Spinal cord (tissue), 10 donors: ENCODE measurements at places on chromosomes 16 and 17. TPM values are rescaled to one million over a fixed set of nuclear protein-coding genes. Genes with fewer than 3 reads are reported as not detected.

GRCh38 chr17:48045316-48046001 lies 2.7 kb upstream of the NFE2L1 start:
- H3K27me3 ChIP-seq = no peaks in the 10 kb centered on the region
- H3K4me1 ChIP-seq = peaks cover 25% of the 10 kb centered on the region
- no peaks in the 10 kb centered on the region for H3K36me3 ChIP-seq
- H3K4me3 ChIP-seq = no peak overlapping the region
- no peak for DNase-seq
- H3K27ac ChIP-seq = no peak overlapping the region

Gene LITAFD
- not detected for polyA plus RNA-seq

GRCh38 chr17:62718429-62718828 lies 89.7 kb downstream of the MARCHF10 start:
- H3K4me1 ChIP-seq = peaks cover 8% of the 10 kb centered on the region
- no peaks in the 10 kb centered on the region for H3K36me3 ChIP-seq
- no peak for DNase-seq
- H3K27ac ChIP-seq = no peak overlapping the region
- no peak overlapping the region for H3K4me3 ChIP-seq

DNA sequence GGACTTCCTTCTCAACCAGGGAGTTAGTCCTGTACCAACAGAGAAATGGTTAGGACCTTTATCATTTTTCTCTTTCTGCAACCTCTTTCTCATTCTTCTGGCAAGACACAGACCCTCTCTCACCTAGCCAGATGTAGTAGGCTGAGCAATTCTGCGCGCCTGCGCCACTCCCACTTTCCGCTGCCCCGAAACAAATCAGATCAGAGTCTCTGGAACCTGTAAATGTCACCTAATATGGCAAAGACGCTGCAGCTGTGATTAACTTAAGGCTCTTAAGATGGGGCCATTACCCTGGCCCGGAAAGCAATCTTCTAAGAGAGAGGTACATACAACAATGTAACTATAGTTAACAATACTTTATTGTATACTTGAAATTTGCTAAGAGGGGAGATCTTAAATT lies 94.3 kb upstream of the ASIC2 start:
- H3K36me3 ChIP-seq = no peaks in the 10 kb centered on the region
- no peak overlapping the region for H3K4me3 ChIP-seq
- no peak for DNase-seq
- H3K27me3 ChIP-seq = no peaks in the 10 kb centered on the region
- H3K27ac ChIP-seq = no peak overlapping the region

- DNase-seq = no peak
- H3K4me1 ChIP-seq = peaks cover 52% of the 10 kb centered on the region
- H3K36me3 ChIP-seq = no peaks in the 10 kb centered on the region
- no peaks in the 10 kb centered on the region for H3K27me3 ChIP-seq
- H3K27ac ChIP-seq = no peak overlapping the region
Measured at GRCh38 chr17:72462407-72462806, 341.6 kb downstream of the SOX9 start.

Gene NUBP1
- 29.8 TPM for polyA plus RNA-seq

Gene CLDN6
- polyA plus RNA-seq = 1.0 TPM

DNA sequence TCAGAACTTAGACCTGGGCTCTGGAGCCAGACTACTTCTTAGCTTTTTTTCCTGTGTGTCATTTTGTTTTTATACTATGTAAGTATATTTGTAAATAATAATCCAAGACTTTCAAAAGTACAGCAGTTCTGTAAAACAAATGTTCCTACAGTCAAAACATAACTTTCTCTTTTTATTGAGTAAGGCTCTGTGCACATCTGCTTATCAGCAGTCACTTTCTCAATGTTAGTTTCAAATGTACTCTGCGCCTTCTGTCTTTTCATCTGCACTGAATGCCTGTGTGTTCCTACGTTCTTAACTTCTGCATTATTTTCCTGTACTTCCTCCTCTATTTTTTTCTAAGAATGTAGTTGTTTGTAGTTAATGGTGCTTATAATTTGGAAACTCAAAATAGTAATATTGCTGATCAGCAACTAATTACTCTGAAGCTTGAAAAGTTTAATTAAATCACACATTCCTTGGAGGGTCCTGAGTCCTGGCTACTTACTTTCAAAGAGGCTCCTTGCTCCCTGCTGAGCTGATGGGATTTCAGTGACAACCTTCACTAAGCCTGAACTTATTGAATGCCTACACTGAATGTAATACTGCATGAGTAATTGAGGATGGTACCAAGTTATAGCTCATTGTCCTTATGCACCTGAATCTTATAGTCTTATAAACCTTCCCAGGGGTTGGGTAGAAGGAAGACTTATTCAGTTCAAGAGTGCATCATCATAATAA lies 329.9 kb downstream of the KCNJ2 start:
- H3K36me3 ChIP-seq = no peaks in the 10 kb centered on the region
- DNase-seq = no peak
- H3K27me3 ChIP-seq = no peaks in the 10 kb centered on the region
- H3K27ac ChIP-seq = no peak overlapping the region

Gene ITGAL
- polyA plus RNA-seq = 2.5 TPM

- H3K36me3 ChIP-seq = peaks cover 40% of the 10 kb centered on the region
- DNase-seq = no peak
- H3K27ac ChIP-seq = no peak overlapping the region
- H3K27me3 ChIP-seq = no peaks in the 10 kb centered on the region
- H3K4me3 ChIP-seq = no peak overlapping the region
Measured at GRCh38 chr17:82836823-82837357, 2.9 kb downstream of the ZNF750 start.

- peaks cover 63% of the 10 kb centered on the region for H3K27me3 ChIP-seq
Measured at GRCh38 chr17:4739122-4740024, at the start of the genes CXCL16 and ZMYND15. TSS of gene CXCL16 (minus strand) at chr17:4739928. CDS start at chr17:4739339, 589 bp downstream. TSS of gene ZMYND15 (plus strand) at chr17:4739833. CDS start at chr17:4740549, 716 bp downstream.

Gene PRAC1
- polyA plus RNA-seq = not detected

DNA sequence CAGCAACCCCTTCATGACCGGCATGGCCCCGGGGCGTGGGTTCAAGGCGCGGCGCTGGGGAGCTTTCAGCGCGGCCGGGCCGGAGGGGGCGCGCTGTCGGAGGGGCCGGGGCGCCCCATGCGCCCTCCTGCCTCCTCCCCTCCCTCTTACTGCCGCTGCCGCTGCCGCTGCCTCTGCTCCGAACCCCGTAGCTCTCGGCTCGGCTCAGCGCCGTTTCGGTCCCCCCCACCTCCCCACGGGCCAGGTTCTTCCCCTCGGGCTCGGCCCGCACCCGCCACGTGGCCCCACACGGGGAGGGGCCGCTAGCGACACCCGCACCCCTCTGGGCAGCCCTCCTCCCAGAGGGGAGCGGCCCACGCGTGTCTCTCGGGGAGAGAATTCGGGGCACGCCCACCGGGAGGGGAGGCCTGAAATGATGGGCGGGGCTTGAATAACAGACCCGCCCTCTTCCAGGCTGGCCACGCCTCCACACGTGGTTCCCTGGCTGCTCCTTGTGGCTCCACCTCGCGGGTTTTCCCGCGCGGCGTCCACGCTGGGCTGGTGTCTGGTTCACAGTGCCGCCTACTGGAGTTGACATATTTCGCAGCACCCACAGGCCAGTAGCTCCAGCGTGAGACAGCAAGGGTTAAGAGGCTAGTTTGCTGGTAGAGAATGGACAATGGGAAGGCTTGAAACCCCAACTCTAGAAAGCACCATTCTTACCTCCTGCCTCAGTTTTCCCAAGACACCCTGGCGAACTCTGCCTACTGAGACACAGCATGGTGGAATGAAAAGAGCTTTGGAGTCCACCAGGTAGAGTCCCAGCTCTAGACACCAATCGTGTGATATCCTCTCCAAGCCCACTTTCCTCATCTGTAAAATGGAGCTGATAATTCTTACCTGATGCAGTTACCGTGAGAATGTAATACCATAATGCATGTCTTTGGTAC lies at the start of gene KCNH4:
Gene KCNH4 (minus strand): TSS at position 221 of the 929 bp plus-strand sequence. CDS start 197 bp downstream, at position 24.
- peaks cover 16% of the 10 kb centered on the region for H3K27me3 ChIP-seq
- peaks cover 6% of the 10 kb centered on the region for H3K36me3 ChIP-seq
- no peak within 1 kb of the TSS for H3K27ac ChIP-seq
- DNase-seq = peak; percentile 84
- peak within 1 kb of the TSS; percentile 11 for H3K4me3 ChIP-seq
- peaks cover 35% of the 10 kb centered on the region for H3K4me1 ChIP-seq

Gene ENPP7
- polyA plus RNA-seq = 0.08 TPM

- no peak for DNase-seq
- no peaks in the 10 kb centered on the region for H3K36me3 ChIP-seq
- peaks cover 4% of the 10 kb centered on the region for H3K4me1 ChIP-seq
- H3K4me3 ChIP-seq = no peak overlapping the region
Measured at GRCh38 chr17:67256075-67256732, 11.2 kb upstream of the HELZ start.

DNA sequence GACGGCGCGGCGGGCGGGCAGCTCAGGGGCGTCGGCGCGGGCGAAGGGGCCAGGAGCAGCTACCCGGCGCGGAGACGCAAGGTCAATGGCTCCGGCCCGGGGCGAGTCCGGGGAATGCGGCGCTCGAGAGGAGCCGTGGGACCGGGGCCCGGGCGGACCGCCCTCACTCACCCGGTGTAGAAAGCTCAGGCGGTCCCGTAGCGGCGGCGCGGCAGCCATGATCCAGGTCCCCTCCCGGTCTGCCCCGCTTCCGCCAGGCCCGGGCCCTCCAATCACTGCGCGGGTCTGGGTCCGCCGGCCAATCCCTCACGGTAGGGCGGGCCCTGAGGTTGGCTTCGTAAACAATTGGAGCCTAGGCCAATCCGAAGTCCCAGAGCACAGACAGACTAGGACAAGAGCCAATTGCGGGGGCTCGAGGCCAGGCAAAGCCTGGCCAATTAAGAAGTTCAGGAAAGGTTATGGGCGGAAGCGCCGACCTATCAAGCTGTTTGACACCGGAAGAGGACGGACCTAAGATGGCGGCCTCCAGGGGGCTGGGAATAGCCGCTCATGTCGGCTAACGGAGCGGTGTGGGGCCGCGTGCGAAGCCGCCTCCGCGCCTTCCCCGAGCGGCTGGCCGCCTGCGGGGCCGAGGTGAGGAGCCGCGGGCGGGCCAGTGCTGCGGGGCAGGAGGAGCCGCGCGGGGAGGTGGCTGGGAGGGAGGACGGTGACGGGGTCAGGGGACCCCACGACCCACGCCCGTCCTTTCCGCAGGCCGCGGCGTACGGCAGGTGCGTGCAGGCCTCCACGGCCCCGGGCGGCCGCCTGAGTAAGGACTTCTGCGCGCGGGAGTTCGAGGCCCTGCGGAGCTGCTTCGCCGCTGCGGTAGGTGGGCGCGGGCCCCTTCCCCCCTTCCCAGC lies at the start of the genes NDUFAF8 and TEPSIN:
Gene NDUFAF8 (plus strand): TSS at position 504 of the 899 bp plus-strand sequence. CDS start 46 bp downstream, at position 550.
Gene TEPSIN (minus strand): TSS at position 241 of the 899 bp plus-strand sequence. CDS start 22 bp downstream, at position 219.
- peak; percentile 97 for DNase-seq
- peaks cover 62% of the 10 kb centered on the region for H3K36me3 ChIP-seq
- H3K4me3 ChIP-seq = peak within 1 kb of the TSS; percentile 62
- H3K27ac ChIP-seq = no peak within 1 kb of the TSS
- H3K4me1 ChIP-seq = peaks cover 53% of the 10 kb centered on the region

Gene PDE6G
- polyA plus RNA-seq = 2.0 TPM

- peaks cover 97% of the 10 kb centered on the region for H3K36me3 ChIP-seq
- H3K27me3 ChIP-seq = no peaks in the 10 kb centered on the region
- no peak overlapping the region for H3K4me3 ChIP-seq
- peaks cover 7% of the 10 kb centered on the region for H3K4me1 ChIP-seq
Measured at GRCh38 chr17:41895617-41896016, 23.1 kb downstream of the ACLY start.

DNA sequence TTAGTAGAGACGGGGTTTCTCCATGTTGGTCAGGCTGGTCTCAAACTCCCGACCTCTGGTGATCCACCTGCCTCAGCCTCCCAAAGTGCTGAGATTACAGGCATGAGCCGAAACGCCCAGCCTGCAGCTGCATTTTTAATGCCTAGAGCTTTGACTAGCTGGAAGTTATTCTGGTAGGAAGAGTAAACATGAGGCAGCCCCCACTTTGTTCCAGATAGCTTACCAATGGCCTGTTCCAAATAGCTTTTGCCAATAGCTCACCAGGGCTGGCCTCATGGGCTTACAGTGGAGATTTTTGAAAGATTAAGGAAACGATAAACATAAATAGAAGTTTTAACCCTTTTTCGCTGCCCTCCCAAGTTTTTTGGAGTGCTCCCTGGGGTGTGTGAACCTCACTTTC lies 9.8 kb downstream of the TRPV2 start:
- H3K27me3 ChIP-seq = no peaks in the 10 kb centered on the region
- no peak for DNase-seq
- H3K4me3 ChIP-seq = no peak overlapping the region
- no peaks in the 10 kb centered on the region for H3K36me3 ChIP-seq
- H3K27ac ChIP-seq = no peak overlapping the region

Gene TP53TG3
- not detected for polyA plus RNA-seq

DNA sequence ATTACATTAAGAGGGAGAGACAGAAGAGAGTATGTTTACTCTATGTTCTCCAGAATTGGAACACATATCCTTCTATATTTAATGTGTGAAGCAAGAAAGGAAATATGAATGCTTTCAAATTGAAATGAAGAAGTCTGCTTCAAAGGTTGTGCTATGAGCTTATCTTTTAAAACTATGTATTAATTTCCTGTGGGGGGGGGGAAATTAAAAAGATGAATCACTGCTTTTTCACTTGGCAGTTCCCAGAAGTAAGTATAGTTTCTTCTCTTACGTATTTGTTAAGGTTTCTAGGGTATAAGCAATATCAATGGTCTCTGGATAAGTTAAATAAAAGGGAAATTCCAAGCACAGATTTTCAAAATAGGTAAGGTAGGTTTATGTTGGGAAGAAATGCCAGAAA lies 7.0 kb downstream of the TERF2 start:
- no peaks in the 10 kb centered on the region for H3K27me3 ChIP-seq
- no peak for DNase-seq
- H3K27ac ChIP-seq = no peak overlapping the region
- H3K4me1 ChIP-seq = no peaks in the 10 kb centered on the region
- no peak overlapping the region for H3K4me3 ChIP-seq

Gene CCL2
- 7.7 TPM for polyA plus RNA-seq

GRCh38 chr16:54373534-54374520 lies 87.2 kb upstream of the IRX3 start:
- no peak for DNase-seq
- peaks cover 36% of the 10 kb centered on the region for H3K27me3 ChIP-seq
- H3K36me3 ChIP-seq = no peaks in the 10 kb centered on the region
- no peak overlapping the region for H3K4me3 ChIP-seq
- H3K27ac ChIP-seq = no peak overlapping the region
- peaks cover 18% of the 10 kb centered on the region for H3K4me1 ChIP-seq

Gene MEAK7
- 10.5 TPM for polyA plus RNA-seq

Gene SSH2
- 22.5 TPM for polyA plus RNA-seq

DNA sequence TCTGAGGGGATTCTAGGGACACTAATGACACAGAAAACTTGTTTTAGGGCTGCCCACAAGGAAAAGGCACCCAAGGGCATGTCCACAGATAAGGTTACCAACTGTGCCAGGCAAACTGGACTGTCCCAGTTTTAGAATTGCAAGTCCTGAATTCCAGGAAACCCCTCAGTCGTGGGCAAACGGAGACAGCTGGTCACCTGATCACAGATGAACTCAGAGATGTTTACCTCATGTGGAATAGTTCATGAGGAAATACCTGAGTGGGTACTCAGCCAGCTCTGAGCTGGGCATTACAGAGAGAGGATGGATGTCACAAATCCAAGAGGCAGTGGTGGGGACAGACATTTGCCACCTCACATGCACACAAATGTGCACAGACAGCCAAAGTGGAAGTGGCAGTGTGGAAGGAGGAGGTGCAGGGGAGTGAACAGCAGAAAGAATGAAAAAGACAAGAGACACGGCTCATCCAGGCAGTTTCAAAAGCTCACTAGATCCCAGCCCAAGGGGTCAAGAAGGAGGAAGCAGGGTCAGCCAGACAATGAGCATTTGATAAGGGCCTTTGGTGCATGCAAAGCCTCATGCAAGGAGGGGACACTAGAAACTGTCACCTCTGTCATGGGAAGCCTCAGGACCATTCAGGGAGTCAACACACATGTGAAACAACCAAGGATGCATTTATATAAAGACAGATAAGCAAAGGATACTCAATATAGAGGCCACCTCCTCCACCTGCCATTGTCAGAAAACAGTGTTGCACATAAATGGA lies 24.8 kb downstream of the TTLL6 start:
- H3K36me3 ChIP-seq = no peaks in the 10 kb centered on the region
- peaks cover 4% of the 10 kb centered on the region for H3K27me3 ChIP-seq
- no peak overlapping the region for H3K4me3 ChIP-seq
- DNase-seq = no peak
